Erythroblast (primary cell): ENCODE measurements at places on chromosomes 13 and 19.

DNA sequence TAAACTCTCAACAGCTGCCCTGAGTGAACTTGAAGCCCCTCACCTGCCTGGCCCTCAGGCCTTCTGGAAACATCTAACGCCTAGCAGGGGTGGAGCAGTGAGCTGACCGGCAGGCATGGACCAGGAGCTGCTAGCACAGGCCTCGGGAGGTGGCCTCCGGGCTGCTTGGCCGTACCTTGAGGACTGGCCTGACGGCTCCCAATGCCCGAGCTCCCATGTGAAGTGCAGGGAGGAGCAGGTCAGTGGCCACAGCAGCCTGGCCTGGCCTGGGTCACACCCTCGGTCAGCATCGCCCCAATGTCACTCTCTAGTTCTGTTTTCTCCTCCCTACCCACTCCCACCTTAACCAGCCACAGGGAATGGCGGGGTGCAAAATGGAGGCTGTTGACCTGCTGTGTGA lies 19.0 kb downstream of the TSHZ3 start:
- DNase-seq, result no peak

- DNase-seq, result no peak
These were observed 222.0 kb downstream of the B3GLCT start for GRCh38 chr13:31421756-31422155.

- DNase-seq, result no peak
These were observed 342.4 kb downstream of the KCNRG start for GRCh38 chr13:50357586-50358118.

DNA sequence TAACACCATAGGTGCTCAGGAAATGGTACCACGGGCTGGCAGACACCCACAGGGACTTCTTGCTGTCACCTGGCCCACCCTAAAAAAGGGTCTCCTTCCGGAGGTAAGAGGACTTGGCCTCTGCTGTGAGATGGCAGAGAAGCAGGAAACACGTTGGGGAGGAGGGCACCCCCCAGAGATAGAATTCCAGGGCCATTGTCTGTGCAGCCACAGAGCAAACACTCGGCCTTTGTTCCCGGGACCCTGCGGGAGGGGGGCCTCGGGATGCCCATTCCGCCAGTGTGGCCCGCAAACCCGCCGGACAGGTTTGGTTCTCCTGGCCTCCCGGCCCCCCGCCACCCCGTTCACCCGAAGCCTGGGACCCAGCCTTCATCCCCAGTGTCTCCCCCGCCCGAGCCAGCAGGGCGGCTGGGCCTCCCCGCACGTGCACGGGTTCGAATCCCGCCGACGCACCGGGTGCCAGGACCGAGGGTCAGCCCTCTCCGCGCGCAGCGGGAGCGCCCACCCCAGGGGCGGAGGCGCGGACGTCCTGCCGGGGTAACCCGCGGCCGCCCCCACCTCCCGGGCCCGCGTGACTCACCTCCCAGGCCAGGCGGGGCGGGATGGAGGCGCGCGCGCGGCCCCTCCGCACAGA lies 714 bp downstream of the PLPP2 start:
- DNase-seq, result no peak

DNA sequence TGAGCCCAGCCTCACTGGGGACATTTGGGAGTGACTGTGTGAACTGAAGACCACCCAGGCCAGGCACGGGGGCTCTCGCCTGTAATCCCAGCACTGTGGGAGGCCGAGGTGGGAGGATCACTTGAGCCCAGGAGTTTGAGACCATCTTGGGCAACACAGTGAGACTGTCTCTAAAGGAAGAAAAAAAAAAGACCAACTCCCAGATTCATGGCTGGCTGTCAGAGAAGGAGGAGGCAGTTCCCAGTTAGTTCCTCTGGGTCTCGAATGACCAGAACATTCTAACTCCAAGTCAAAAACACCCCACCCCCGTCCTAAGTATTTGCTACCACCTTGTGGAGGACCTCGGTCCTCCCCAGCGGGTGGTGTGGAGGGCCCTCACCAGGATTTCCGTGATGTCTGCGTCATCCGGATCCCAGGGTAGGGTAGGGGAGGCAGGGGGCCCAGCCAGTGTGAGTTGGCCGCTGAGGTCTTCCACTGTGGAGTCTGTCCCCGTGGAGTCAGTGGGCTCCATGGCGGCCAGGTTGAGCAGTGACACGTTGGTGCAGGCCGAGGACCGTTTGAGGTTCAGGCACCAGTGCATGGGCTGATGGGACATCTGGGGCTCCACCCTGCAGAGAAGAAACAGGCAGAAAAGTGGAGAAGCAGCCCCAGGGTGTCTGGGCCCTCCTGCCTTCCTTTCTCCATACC lies 1.3 kb downstream of the TSKS start:
- DNase-seq, result no peak

DNA sequence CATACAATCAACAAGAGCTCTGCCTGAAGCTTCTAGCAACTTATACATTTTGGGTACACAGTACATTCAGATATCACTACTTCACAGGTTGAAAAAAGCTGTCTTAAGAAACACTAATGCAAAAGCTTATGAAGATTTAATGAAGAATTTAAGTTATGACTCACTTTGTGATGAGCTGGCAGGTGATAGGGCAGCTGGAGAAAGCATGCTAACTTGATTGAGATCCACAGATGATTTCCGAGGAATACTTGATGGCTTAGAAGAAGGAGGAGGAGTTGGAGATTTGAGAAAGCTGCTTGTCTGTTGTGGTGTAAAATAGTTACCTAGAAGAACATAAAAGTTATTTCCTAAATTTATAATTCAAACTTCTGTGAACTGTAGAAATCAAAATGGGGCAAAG lies 23.3 kb downstream of the EXOSC8 start:
- DNase-seq, result no peak
